ENCODE measurements at places on chromosomes 5 and 9. TPM values are rescaled to one million over a fixed set of nuclear protein-coding genes. Genes with fewer than 3 reads are reported as not detected.

AK8 gene
- under 0.01 TPM for total RNA-seq

SKIC3 gene
- 198 TPM for total RNA-seq

DBH gene
- not detected for total RNA-seq

PCDHB15 gene
- 0.28 TPM for total RNA-seq

PCDHB10 gene
- 0.42 TPM for total RNA-seq

CDKN2B gene
- total RNA-seq = 74.0 TPM

LCN15 gene
- total RNA-seq = not detected

Data from smooth muscle cell of the umbilical artery (primary cell).